ENCODE measurements at places on chromosomes 3 and 15. TPM values are rescaled to one million over a fixed set of nuclear protein-coding genes. Genes with fewer than 3 reads are reported as not detected.

GRCh38 chr15:86557018-86557550 is 477.4 kb downstream of the AGBL1 start:
- H3K36me3 ChIP-seq: no peaks in the 10 kb centered on the region
- DNase-seq: peak; percentile 10
- H3K4me1 ChIP-seq: no peaks in the 10 kb centered on the region
- no peak overlapping the region for H3K27ac ChIP-seq
- no peaks in the 10 kb centered on the region for H3K27me3 ChIP-seq
- no peak overlapping the region for H3K4me3 ChIP-seq

- no peak overlapping the region for H3K27ac ChIP-seq
- DNase-seq: no peak
- no peaks in the 10 kb centered on the region for H3K36me3 ChIP-seq
- no peak overlapping the region for H3K4me3 ChIP-seq
- H3K27me3 ChIP-seq: no peaks in the 10 kb centered on the region
- peaks cover 10% of the 10 kb centered on the region for H3K4me1 ChIP-seq
Measured at GRCh38 chr15:25727116-25727515, 136.0 kb downstream of the ATP10A start.

Gene RBMS3
- 8.1 TPM for total RNA-seq

Gene ROBO2
- total RNA-seq: 14.3 TPM

- H3K27ac ChIP-seq: no peak overlapping the region
- H3K27me3 ChIP-seq: no peaks in the 10 kb centered on the region
- no peaks in the 10 kb centered on the region for H3K4me1 ChIP-seq
- H3K36me3 ChIP-seq: no peaks in the 10 kb centered on the region
- no peak for DNase-seq
- no peak overlapping the region for H3K4me3 ChIP-seq
Measured at GRCh38 chr3:87674397-87675161, 384.2 kb downstream of the CGGBP1 start.

Gene UCN2
- total RNA-seq: 0.14 TPM

Gene VGLL3
- 77.4 TPM for total RNA-seq

Gene MME
- 71.5 TPM for total RNA-seq

Gene KNG1
- not detected for total RNA-seq

Gene IGSF11
- 0.41 TPM for total RNA-seq

GRCh38 chr3:14548321-14548729 is 8.2 kb upstream of the GRIP2 start:
- H3K27ac ChIP-seq: no peak overlapping the region
- H3K4me3 ChIP-seq: no peak overlapping the region
- H3K27me3 ChIP-seq: peaks cover 33% of the 10 kb centered on the region
- no peaks in the 10 kb centered on the region for H3K36me3 ChIP-seq
- no peaks in the 10 kb centered on the region for H3K4me1 ChIP-seq

- no peak overlapping the region for H3K4me3 ChIP-seq
- no peak for DNase-seq
- H3K27me3 ChIP-seq: no peaks in the 10 kb centered on the region
- H3K36me3 ChIP-seq: no peaks in the 10 kb centered on the region
Measured at GRCh38 chr3:167884481-167884880, 149.0 kb downstream of the SERPINI1 start.

- no peaks in the 10 kb centered on the region for H3K4me1 ChIP-seq
- H3K27ac ChIP-seq: no peak overlapping the region
- no peaks in the 10 kb centered on the region for H3K27me3 ChIP-seq
- no peak overlapping the region for H3K4me3 ChIP-seq
- H3K36me3 ChIP-seq: no peaks in the 10 kb centered on the region
Measured at GRCh38 chr15:30033763-30034162, 49.0 kb upstream of the GOLGA8J start.

Gene DENND6A
- 19.8 TPM for total RNA-seq

GRCh38 chr3:43786526-43787305 is 96.0 kb downstream of the ABHD5 start:
- H3K27ac ChIP-seq: no peak overlapping the region
- no peak for DNase-seq
- no peaks in the 10 kb centered on the region for H3K27me3 ChIP-seq
- H3K36me3 ChIP-seq: no peaks in the 10 kb centered on the region
- H3K4me1 ChIP-seq: no peaks in the 10 kb centered on the region

- no peaks in the 10 kb centered on the region for H3K4me1 ChIP-seq
- DNase-seq: no peak
- H3K4me3 ChIP-seq: no peak overlapping the region
Measured at GRCh38 chr3:32531010-32531647, 28.5 kb upstream of the CMTM6 start.

Gene RUBCN
- 15.4 TPM for total RNA-seq

- no peak for DNase-seq
- no peak overlapping the region for H3K27ac ChIP-seq
- no peaks in the 10 kb centered on the region for H3K36me3 ChIP-seq
Measured at GRCh38 chr3:64120876-64121275, 97.6 kb upstream of the PSMD6 start.

DNA sequence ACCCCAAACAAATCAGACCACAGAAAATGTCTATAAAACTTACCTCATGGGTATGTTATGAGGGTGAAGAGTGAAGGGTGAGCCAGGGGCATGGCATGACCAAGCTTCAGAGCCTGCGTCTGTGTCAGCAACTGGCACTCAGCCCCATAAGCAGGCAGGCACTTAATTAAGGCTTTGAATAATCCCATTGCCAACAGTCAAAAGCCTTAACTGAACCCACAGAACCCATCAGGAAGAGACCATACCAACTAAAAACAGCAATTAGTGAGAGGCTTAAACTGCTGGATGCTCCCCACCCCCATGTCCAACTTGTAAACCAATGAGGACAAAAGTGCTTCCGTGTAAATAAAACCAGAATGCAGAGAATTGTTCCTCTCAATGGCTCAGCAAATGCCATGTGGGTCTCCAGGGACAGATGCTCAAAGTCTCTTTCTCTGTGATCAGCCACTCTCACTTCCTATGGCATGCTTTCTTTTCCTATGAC is 126.0 kb downstream of the MYLK start:
- peak; percentile 41 for DNase-seq
- H3K36me3 ChIP-seq: no peaks in the 10 kb centered on the region
- H3K4me3 ChIP-seq: no peak overlapping the region

DNA sequence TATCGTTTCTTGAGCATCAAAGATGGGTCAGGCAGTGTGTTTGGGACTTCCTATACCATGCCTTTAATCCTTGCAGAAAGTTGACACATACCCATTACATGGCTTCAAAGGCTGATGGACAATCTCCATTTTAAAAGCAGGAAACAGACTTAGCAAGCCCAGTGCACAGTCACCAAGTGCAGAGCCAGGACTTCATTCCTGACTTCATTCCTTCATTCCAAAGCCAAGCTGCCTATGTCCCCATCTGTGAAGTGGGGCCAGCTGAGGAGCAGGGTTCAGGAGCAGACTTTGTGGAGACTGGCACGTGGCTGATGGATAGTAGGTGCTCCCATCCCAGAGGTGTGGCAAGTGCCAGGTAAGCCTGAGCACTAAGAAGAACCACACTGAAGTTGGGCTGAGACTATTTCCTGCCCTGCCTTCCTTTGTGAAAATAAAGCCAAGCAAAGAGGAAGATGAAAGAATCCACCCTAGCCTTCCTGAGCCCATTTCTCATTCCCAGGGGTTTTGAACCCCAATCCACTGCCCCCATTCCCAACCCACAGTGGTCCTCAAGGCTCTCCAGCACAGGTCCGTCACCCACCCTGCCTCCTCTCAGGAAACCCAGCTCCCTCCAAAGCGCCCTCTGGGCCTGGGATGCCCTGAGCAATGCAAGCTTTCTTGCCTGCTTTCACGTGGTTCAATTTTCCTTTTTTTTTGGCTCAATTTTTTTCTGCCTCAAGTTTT is 1.8 kb downstream of the CX3CR1 start:
- H3K27ac ChIP-seq: no peak overlapping the region
- no peak for DNase-seq
- no peak overlapping the region for H3K4me3 ChIP-seq
- no peaks in the 10 kb centered on the region for H3K36me3 ChIP-seq
- H3K27me3 ChIP-seq: no peaks in the 10 kb centered on the region

DNA sequence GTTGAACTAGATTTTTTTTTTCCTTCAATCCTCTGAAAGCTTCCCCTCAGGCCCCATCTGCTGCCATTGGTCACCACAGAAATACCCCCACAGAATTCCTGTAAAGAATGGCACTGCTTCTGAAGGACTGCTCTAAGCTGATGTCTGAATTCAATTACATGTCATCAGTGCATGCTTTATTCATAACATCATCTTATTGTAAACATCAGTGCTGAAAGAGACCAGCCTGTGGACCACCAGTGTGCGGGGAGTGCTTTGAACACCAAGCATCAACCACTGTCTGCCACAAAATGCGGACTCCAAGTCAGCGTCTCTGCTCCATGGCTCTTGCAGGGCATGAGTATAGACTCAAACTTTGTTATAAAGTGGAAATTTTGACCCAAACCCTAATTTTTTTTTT is 11.6 kb downstream of the PHLDB2 start:
- H3K36me3 ChIP-seq: peaks cover 55% of the 10 kb centered on the region
- no peak overlapping the region for H3K4me3 ChIP-seq
- no peak for DNase-seq
- peaks cover 30% of the 10 kb centered on the region for H3K4me1 ChIP-seq
- H3K27ac ChIP-seq: no peak overlapping the region

GRCh38 chr3:157319672-157320071 is 117.0 kb upstream of the PTX3 start:
- H3K27me3 ChIP-seq: no peaks in the 10 kb centered on the region
- H3K27ac ChIP-seq: no peak overlapping the region
- H3K4me1 ChIP-seq: no peaks in the 10 kb centered on the region
- no peaks in the 10 kb centered on the region for H3K36me3 ChIP-seq
- no peak overlapping the region for H3K4me3 ChIP-seq
- DNase-seq: no peak

Gene MCTP2
- 0.13 TPM for total RNA-seq

- H3K36me3 ChIP-seq: no peaks in the 10 kb centered on the region
- no peak for DNase-seq
- no peak overlapping the region for H3K4me3 ChIP-seq
- no peaks in the 10 kb centered on the region for H3K27me3 ChIP-seq
- no peaks in the 10 kb centered on the region for H3K4me1 ChIP-seq
Measured at GRCh38 chr3:32276279-32276841, 37.9 kb downstream of the CMTM8 start.

DNA sequence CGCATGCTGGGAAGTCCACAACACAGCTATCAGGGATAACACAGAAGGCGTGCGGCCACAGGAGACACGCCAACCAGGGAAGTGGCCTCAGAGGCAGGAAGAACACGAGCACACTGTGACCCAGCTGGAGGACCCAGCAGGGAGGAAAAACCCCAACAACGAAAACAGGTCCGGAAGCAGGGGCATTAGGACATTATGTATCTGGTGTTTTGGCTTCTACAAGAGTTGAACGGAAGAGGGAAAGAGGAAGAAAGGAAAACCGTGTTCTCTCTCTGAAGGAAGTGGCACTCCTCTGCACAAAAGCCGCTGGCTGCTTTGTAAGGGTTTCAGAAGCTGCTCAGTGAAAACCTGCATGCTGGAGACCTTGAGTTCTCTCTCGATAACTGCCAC is 61.8 kb downstream of the HACD2 start:
- no peak overlapping the region for H3K27ac ChIP-seq
- DNase-seq: no peak
